Inflammatory macrophage treated with lipopolysaccharide for 1 hour (primary cell): ENCODE measurements at places on chromosomes 1 and 21.

DNA sequence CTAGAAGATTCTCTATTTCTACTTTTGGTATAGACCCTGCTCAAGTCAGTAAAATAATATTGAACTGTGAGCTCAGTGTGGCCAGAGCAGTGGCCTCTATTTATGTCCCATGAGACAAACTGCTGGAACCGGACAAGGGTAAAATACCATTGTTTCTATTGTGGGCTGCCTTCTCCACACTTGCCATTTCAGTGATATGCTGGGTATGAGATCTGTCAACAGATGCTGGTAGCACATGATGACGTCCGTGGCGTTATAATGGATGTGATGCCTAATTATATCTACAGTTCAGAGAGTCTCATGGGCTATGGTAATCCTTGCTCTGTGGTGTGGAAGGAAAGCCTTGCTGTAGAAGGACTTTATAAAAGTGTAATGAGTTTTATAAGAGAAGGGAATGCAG lies 2.4 kb downstream of the ACTN2 start:
- no peak for DNase-seq

GRCh38 chr1:10646347-10646861 lies 150.0 kb downstream of the CASZ1 start:
- peak; percentile 29 for DNase-seq

DNA sequence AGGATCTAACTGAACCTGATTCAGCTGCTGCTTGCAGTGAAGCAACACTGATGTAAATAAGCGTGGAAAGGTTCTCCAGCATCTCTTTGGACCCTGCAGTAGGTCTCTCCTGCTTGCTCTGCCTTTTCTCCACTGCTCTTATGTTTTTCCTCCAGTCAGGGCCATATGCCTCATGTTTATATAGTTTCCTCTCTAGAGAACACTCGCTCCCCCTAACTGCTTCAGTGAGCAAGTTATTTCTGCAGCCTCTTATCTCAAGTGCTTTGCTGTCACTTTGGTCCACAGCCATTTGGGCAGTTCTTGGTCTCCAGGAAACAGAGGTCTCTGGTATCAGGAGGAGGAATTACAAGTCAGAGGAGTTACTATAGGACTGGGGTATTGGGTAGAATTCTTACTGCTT lies 5.3 kb downstream of the PRUNE1 start:
- DNase-seq: no peak

DNA sequence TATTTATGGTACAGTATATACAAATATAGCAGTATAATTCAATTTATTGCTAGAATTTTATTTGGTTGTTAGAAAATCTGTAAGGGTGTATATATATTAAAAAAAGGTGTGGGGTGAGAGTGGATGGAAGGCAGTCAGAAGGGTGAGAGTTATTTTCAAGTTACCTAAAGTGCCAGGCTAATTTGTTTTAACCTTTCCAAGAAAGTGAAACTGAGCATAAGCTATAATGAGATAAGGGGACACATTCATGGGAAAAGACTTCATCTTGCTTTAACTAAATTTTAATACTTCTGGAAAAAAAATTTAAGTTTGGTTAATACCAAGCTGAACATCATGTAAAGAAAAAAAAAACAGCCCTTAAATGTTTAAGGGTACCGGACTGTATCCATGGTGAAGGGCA lies 4.9 kb downstream of the TEX38 start:
- no peak for DNase-seq

GRCh38 chr1:226405411-226405988 lies 2.4 kb downstream of the PARP1 start:
- DNase-seq: peak; percentile 49

- DNase-seq: no peak
These were observed 110.5 kb downstream of the TOMM20 start for GRCh38 chr1:235018161-235018560.

- DNase-seq: no peak
These were observed 47.6 kb downstream of the PKN2 start for GRCh38 chr1:88731475-88732269.

DNA sequence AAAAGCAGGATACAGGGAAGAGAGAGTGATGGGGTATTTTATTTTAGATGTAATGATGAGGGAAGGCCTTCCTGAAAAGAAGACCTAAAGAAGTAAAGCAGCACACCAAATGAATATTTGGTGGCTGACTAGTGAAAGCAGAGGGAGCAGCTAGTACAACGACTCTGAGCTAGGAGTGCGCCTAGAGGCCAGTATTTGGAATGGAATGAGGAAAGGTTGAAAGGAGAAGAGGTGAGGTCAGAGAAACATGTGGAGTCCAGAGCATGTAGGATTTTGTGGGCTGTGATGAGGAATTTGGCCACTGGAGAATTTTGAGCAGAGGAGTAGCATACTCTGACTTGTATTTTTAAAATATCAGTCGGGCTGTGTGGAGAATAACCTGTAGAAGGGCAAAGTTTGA lies 11.8 kb upstream of the RPL5 start:
- no peak for DNase-seq

- no peak for DNase-seq
These were observed 2.1 kb upstream of the QSOX1 start for GRCh38 chr1:180152588-180152987.

DNA sequence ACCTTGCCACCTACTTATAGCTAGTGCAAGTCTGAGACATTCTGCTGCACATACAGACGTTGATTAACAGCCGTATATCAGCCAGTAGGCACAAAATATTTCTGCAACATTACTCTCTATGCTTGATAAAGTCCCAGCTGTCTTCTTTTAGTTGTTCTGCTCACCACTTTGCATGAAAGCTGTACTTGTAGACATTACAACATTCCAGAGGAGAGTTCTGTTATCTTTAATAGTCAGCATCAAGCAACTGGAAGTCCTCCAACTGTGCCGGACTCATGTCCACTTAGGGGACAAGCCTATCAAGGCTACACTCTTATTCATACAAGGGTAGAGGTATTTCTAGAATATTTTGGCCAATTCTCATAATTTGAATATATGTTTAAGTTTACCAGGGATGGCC lies 50.0 kb downstream of the CACHD1 start:
- no peak for DNase-seq

DNA sequence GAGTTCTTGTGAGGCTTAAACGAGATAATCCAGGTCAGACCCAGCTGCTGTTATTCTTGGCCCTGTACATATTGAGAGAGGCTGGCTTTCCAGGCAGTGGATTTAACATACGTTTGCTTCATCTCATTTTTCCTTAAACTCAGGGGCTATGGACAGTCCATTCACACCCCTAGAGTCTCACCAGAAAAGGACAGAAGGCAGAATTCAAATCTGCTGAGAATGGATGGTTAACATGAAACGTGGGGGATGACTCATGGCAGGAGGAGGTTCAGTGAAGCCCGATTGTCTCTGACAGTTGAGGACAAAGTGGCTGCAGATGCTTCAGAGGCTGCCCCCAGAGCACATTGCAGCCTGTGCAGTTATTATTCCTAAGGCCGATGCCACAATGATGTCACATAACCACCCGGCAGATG lies 39.5 kb downstream of the TGFB2 start:
- no peak for DNase-seq

DNA sequence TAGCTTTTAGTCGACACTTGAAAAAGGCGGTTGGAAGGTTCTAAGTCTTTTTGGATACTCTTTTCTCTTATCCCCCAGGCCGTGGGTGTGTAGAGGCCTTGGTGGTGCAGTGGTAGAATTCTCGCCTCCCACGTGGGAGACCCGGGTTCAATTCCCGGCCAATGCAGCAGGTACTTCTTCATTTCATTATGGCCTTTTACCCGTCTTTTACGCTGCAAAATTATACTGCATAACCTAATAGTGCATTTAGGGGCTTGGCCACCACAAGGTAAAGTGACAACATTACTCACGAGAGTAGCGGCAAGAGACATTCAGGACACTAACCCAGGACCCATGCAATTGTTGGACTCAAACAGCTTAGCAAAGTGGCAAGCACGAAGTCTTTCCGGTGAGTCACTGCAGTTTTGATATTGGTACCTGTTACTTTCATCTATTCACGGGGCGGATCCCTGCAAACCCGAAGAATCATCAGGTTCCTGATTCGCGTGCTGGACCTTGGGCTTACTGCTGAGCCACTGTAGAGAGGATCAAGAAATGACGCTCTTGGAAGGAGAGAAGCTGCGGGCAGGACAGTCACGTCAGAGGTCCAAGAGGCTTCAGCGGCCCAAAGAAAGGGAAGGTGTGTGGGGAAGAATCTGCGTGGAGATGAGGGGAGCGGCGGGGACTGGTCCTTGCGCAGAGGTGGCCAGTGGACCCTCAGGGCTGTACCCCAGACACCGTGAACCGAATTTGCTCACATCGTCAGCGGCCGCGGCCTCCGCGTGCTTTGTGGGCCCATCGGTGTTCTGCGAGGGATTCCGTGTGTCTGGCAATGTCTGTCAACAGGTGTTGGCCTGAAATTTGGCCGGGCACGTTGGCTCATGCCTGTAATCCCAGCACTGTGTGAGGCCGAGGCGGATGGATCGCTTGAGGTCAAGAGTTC lies 12.9 kb upstream of the RNU1-4 start:
- DNase-seq: peak; percentile 19

DNA sequence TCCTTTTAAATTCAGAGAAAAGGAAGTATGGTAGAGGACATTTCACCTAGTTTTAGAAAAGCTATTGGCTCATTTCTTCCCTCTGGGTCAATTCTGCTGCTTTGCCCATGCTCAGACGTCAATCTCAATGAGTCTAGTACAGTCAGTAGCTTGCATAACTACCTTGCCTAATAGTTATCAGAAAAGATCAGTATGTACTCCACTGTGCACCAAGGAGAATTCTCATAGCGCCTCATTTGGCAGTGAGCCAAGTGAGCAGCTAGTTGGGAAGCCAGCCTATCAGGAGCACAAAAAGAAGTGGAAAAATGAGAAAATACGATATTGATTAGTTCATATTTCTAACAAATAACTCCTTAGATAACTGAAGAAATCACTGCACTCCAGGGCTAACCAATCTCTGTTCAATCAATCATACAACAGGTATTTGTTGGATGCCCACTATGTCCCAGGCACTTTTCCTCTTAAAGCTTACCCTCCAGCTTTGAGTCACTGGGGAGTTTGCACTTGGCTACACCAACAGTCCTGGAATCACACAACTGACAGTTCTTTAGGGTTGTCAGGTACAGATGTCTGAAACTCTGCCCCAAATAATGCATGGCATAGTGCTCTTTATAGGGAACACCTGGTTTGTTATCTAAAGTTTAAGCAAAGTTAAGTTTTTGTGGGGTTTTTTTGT lies 50.2 kb downstream of the PRDX6 start:
- DNase-seq: no peak

DNA sequence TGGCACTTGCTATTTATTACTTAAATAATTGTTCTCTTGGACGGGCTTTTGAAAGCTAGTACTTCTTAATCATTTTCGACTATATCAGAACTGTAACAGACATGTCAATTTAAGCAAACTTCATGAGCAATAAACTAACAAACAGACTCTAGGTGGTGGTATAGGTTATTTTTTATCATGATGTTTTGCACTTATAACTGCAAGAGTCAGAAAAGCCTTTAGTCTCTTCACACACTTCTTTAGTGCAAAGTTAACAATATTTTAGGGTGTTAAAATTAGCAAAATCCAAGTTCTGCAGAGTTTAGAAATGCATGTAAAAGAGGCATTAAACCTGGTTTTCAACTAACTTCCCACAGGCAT lies 2.2 kb downstream of the NRIP1 start:
- DNase-seq: peak; percentile 13

DNA sequence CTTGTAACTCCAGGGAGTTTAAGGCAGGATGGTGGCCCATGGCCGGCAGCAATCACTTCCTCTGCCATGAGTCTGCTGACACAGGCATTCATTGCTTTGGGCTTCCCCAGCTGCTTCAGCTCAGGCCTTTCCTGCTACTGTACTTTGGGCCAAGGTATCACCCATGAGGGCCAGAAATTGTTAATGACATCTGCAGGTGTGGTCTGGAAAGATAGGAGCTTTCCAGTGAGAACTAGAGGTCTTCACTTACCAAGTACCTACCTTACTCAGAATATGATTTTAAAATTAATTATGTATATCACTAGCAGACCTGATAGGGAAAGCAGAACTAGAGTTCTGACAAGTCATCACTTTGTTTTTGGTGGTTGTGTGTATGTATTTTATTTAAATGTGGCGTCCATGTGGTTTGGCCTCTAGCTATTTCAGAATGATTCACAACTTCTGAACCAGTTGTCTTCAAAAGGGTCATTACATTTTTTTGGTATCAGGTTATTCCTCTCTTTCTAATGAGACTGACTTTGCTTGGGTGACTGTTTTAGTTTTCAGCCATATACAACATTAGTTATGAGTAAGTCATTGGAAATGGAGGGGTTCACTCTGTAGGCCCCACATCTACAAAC lies 2.7 kb downstream of the RGL1 start:
- peak; percentile 69 for DNase-seq

- peak; percentile 18 for DNase-seq
These were observed 729 bp upstream of the CDCA8 start for GRCh38 chr1:37691497-37692077.

DNA sequence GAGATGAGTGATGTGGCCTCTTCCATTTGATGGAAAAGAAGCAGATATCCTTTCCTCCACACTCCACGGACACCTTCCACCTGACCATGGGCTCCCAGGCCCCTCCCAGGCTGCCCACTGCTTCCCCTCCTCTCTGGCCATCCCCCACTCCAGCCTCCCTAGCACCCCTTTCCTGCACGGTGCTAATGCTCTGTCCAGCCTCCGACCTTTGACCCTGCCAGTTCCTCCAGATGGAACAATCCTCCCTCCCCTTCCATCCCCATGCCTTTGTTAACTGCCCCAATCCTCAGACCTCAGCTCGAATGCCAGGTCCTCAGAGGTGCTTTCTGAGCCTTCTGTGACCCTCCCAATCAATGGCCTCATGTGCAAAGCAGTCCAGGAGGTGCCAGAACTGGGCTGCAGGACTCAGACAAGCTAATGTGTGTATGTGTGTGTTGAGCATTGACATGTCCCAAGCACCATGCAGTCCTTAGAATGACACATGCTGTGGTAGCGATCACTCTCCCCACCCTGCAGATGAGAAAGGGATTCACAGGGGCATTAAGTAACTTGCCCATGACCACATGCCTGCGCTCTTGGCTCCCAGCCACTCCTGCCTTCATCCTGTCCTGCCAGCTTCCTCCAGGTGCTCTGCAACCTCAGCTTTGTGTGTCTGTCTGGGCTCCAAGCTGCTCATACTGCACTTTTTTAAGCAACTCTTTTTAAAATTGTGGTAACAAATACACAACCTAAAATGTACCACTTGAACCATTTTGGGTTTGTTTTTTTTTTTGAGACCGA lies 63.5 kb upstream of the EDN2 start:
- DNase-seq: no peak

DNA sequence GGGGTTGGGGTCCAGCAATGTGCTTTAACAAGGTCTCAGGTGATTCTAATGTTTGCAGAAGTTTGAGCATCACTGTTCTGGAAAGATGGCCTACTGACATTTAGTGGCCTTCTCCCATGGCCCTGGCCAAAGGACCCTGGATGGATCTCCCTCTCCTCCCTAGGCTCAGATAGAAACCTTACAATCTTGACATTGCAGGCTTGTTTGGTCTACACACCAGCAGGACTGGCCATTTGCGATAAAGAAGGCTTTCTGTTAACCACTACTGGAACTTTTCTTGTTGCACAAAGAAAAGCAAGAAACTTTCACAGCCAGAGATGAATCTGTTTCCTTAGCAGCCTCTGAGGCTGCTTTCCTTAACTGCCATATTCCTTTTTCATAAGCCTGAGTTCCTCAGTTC lies 6.2 kb downstream of the DNALI1 start:
- no peak for DNase-seq
